ENCODE measurements at places on chromosomes 2 and 18.

DNA sequence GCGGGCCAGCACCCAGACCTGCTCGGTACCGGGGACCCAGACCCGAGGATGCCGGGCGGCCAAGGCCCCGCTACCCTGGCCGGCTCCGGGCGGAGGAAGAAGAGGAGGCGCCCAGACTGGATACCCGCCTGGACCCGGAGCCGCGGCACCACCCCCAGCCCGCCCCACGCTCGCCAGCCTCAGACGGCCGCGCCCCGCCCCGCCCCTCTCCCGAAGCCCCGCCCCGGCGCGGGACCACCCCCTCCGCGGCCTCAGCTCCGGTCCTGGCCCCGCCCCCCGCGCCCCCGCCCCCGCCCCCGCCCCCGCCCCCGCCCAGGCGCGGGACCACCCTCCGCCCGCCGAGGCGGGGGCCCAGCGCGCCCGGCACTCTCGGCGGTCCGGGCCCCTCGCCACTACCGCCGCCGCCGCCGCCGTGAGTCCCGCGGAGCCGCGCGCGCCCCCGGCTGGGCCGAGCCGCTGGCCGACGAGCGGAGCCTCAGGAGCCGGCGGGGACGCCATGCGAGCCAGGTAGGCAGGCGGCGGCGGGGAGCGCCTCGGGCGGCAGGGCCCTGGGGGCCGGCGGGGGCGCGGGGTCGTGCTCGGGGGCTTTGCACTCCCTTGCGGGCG, at the start of gene SH3BP4:
SH3BP4 (plus strand) TSS at position 354 of the 606 bp plus-strand sequence. CDS start 82,986 bp downstream, outside the sequence.
- peak; percentile 85 for DNase-seq
- H3K4me3 ChIP-seq: peak within 1 kb of the TSS; percentile 90
- H3K36me3 ChIP-seq: no peaks in the 10 kb centered on the region
- H3K27me3 ChIP-seq: no peaks in the 10 kb centered on the region
- H3K4me1 ChIP-seq: peaks cover 10% of the 10 kb centered on the region
- H3K27ac ChIP-seq: peak within 1 kb of the TSS; percentile 94

GRCh38 chr18:31990823-31991222, 27.8 kb upstream of the RNF125 start:
- H3K4me3 ChIP-seq: no peak overlapping the region
- H3K4me1 ChIP-seq: no peaks in the 10 kb centered on the region
- H3K27ac ChIP-seq: no peak overlapping the region
- no peaks in the 10 kb centered on the region for H3K27me3 ChIP-seq
- no peak for DNase-seq
- H3K36me3 ChIP-seq: no peaks in the 10 kb centered on the region

GRCh38 chr2:219744066-219744465, 116.6 kb downstream of the SLC4A3 start:
- no peaks in the 10 kb centered on the region for H3K36me3 ChIP-seq
- no peak overlapping the region for H3K27ac ChIP-seq
- no peak overlapping the region for H3K4me3 ChIP-seq
- no peak for DNase-seq
- no peaks in the 10 kb centered on the region for H3K27me3 ChIP-seq

- DNase-seq: no peak
- no peak overlapping the region for H3K4me3 ChIP-seq
- H3K36me3 ChIP-seq: no peaks in the 10 kb centered on the region
- H3K27ac ChIP-seq: no peak overlapping the region
- H3K4me1 ChIP-seq: no peaks in the 10 kb centered on the region
Measured at GRCh38 chr2:31055938-31056337, 82.3 kb downstream of the GALNT14 start.

GRCh38 chr18:4119127-4119648, 335.9 kb downstream of the DLGAP1 start:
- H3K27me3 ChIP-seq: no peaks in the 10 kb centered on the region
- no peak overlapping the region for H3K27ac ChIP-seq
- no peak overlapping the region for H3K4me3 ChIP-seq
- no peaks in the 10 kb centered on the region for H3K36me3 ChIP-seq

DNA sequence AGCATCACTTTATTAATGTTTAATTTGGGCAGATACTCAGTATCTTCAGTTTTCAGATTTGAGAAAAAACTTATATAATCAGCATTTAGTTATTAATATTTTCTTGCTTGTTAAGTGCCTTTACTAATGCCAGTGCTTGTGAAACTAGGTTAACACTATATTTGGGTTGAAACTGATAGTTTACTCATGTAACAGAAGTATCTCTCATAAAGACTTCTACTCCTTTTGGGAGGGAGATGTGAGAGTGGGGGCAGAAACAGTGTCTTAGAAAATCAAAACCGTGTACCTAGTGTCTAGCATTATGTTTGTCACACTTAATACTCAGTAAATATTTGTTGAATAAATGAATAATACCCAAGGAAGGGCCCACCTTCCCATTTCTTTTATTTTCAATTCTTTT, 129.5 kb downstream of the MSTN start:
- no peaks in the 10 kb centered on the region for H3K27me3 ChIP-seq
- no peak overlapping the region for H3K4me3 ChIP-seq
- H3K4me1 ChIP-seq: no peaks in the 10 kb centered on the region
- H3K27ac ChIP-seq: no peak overlapping the region
- H3K36me3 ChIP-seq: no peaks in the 10 kb centered on the region

GRCh38 chr2:20599861-20600461, 50.9 kb downstream of the HS1BP3 start:
- peaks cover 14% of the 10 kb centered on the region for H3K4me1 ChIP-seq
- H3K27me3 ChIP-seq: no peaks in the 10 kb centered on the region
- no peaks in the 10 kb centered on the region for H3K36me3 ChIP-seq
- peak; percentile 22 for DNase-seq

DNA sequence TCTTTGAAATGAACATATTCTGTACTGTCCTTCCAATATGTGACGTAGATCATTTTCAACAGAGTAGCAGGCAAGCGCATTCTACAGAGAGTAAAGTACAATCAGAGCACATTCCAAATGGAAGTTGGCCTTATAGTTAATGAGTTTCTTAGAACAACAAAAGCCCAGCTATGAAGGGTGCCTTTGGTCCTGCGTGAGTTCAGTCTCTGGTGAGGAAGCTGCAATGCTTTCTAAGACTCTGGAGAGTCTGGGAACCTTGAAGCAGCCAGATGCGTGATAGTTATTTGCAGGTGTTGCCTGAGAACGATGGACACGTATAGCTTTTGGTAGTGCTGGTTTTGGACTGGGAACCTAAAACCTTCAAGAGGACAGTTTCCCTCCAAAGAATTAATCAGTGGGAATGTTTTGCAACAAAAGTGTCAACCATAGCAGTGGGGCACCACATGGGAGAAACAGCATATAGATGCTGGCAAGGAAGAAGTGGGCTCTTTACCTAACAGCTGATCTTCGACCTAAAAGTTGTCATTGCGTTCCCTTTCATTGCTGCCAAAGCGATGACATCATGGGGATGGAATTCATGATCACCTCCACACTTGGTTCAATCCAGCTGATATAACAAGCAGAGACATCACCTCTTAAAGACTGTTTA, 9.3 kb upstream of the SNORC start:
- H3K36me3 ChIP-seq: no peaks in the 10 kb centered on the region
- H3K4me1 ChIP-seq: no peaks in the 10 kb centered on the region
- H3K4me3 ChIP-seq: no peak overlapping the region
- DNase-seq: no peak
- no peak overlapping the region for H3K27ac ChIP-seq
- no peaks in the 10 kb centered on the region for H3K27me3 ChIP-seq

DNA sequence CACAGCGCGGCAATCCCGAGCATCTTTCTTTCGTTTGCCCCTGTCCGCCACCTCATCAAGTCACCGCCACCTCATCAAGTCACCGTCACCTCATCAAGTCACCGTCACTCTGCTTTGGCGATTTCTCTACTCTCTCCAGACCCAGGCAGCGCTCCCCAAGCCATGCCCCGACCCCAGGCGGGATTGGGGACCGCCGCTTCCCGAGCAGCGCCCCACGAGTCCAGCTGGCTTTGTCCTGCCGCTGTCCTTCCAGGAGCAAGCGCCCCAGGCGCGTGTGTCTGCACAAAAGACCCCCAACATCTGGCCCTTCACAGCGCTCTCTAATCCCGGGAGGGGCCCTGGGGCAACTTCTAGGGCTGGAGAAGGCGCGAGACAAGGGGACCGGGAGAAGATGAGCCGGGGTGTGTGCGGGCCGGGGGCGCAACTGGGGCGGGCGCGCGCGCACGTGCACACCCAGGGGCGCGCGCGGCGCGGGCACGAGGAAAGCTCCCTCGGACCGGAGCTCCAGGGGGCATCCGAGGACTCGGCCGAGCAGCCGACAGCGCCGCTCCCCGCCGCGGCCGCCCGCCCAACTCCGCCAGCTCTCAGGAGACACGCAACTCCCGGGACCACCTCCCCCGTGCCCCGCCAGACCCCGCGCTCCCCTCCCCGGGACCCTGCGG, 633 bp upstream of the RNF152 start:
- no peaks in the 10 kb centered on the region for H3K4me1 ChIP-seq
- H3K27me3 ChIP-seq: no peaks in the 10 kb centered on the region
- H3K27ac ChIP-seq: peak overlapping the region; percentile 93
- no peaks in the 10 kb centered on the region for H3K36me3 ChIP-seq
- DNase-seq: no peak
- peak overlapping the region; percentile 81 for H3K4me3 ChIP-seq

Measured in breast epithelium (tissue), 4 donors.